GM19239 (cell line): ENCODE measurements at places on chromosomes 2 and 18.

DNA sequence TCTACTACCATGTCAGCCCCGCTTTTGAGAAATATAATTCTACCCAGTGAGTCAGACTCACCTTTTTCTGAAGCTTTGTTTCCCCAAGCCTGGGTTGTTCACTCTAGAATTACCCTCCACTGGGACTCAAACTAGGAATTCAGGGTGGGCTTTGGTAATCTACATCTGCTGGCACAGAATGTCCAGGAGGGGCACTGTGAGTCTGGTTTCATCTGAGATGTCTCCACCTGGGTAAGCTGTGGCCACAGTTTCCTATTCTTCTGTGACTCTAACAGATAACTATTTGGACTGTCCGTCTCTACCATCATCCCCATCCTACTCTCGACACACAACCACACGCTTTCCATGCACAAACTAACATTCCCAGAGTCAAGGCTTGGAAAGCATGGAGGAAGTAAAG, 457.2 kb downstream of the STK39 start:
- no peak for DNase-seq

DNA sequence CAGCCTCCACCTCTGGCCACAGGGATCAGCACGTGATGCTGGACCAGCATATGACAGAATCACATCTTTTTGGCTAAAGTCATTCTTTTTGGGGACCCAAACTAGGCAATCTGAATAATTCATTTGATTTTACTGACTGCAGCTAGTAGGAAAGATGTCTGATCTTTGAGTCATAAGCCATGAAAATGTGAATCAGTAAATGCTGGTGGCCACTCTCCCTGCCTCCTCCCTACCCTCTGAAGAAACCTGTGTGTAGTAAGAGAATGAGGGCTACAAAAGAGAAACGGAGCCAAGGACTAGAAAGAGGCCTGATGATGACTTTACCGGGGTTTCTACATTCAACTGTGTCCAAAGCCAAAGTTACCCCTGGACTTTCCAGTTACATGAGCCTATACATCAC, 10.1 kb upstream of the LRPPRC start:
- DNase-seq, result no peak

GRCh38 chr2:83943265-83943664, 515.8 kb downstream of the SUCLG1 start:
- DNase-seq, result no peak

DNA sequence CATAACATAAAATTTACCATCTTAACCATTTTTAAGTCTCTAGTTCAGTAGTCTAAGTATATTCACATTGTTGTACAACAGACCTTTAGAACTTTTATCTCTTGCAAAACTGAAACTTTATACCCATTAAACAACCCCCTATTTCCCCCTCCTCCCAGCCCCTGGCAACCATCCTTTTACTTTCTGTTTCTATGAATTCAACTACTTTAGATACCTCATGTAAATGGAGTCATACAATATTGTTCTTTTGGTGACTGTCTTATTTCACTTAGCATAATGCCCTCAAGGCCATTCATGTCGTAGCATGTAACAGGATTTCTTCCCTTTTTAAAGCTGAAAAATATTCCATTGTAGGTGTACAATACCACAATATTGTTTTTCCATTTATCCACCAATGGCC, 129.8 kb downstream of the PDE11A start:
- no peak for DNase-seq

DNA sequence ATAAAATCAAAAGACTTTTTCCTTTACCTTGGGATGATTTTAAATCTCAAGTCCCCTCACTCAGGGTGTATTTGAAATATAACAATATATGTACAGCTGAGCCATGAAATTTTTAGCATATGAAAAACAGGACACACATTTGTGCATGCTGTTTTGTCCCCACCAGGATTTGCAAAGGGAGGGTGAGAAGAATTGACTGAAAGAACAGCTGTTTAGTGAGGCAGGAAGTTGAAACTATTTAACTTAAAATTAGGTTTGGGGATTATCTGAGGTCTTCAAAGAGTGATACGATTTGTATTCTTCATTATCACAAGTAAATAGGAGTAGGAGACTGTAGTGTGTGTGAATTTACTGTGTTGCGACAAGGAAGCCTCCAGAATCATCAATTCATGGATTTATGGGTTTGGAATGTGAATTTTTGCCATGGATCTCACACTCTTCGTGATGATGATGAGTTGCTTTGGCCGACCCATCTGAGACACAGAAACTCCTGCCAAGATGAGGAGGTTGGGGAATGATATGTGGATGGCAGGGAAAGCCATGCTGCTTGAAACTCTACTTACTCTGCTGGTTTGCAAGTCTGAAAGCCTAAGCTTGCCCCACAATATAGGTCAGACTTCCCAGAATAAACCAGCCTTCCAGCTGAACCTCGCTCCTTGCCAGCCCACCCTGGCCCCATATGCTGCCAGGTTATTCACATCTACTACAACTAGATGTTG, 31.0 kb upstream of the SPATS2L start:
- no peak for DNase-seq

GRCh38 chr2:213792045-213792444, 507.8 kb downstream of the SPAG16 start:
- no peak for DNase-seq

DNA sequence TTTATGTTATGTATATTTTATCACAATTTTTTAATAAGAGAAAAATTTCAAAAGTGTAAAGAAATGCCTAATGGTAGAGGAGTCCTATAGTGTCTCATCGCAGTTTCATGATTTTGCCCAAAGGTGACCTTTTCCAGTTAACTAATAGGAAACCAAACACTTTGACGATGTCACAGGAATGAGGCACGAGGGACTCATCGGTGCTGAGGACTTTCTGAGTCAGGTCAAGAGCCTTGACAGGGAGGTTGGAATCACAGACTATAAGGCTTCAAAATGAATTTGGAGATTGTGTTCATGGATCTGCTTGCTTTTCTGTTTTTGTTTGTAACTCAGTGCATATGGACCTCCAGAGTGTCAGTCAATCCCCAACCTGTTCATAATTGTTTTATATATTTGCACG, 15.1 kb upstream of the RTTN start:
- DNase-seq, result no peak

- no peak for DNase-seq
Observed at GRCh38 chr2:21667638-21668037, 543.9 kb downstream of the TDRD15 start.

DNA sequence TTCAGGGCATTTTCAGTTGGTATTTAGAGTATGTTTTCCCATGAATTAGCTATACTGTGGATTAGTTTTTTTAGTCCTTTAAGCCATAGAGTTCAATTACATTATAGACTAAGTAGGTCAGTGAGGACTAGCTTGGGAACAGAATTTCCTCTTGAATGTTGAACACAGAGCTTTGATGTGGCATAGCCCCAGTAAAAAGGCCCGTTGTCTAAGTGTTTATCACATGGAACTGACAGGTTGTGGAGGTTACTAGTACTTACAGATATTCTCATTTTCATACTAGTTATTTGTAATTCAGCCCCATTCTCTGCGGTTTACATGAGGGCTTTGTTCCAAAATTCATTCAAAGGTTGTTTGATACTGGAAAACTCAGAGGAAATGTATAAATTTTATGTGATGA, 6.2 kb downstream of the INSIG2 start:
- DNase-seq, result no peak

- no peak for DNase-seq
Observed at GRCh38 chr2:50650403-50650810, 381.5 kb downstream of the NRXN1 start.

DNA sequence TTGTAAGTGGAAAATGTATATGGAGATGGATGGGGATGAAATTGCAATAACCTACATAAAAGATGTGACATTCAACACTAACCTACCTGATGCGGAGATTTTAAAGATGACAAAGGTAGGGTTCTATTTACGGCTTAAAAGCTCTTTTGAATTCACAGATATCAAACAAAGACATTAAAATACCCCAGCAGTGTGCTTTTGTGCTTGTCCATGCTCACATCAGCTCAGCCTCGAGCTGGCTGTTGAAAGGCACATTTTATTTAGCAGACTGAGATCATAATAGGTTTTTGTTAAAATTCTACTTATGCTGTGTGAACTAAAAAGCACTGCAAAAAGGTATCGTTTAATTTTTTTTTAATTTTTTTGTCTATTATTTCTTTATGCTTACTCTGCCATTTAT, 96.0 kb upstream of the CDCA7 start:
- no peak for DNase-seq

DNA sequence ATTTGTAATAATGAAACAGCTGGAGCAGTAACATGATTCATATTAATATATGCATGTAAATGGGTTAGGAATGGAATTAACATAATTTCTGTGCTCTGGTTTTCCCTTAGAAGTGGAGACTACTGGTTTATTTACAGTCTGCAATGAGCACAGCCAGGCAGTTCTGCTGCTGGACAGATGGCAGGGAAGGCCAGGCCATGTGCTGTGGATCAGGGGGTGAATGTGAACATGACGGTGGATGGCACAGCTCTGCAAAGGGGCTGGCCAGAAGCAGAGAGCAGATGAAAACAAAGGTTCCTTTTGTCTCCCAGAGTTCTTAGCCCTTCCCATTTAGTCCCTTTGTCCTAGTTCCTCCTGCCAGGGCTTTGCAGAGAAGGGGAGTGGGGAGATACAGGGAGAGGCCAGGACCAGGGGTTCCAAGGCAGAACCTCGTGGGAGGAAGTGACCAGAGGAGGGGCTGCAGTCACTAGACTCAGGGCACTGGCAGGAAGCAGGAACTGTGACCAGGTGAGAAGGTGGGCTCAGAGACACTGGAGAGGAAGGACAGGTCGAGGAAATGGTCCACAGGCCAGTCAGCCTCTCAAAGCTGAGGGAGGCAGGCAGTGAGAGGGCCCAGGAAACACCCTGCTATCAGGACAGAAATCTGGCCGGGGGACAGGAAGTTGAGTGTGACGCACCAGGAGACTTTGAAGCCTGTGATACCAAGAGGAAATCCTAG, 112.9 kb upstream of the ATP8B1 start:
- DNase-seq, result peak; percentile 20
